Stimulated activated CD8-positive, alpha-beta memory T cell treated with anti-CD3 and anti-CD28 coated beads, Interleukin-4, amount 100 ng/mL, for 48 hours (primary cell): ENCODE measurements at places on chromosomes 13 and 19.

- no peak for DNase-seq
Measured at GRCh38 chr19:48719263-48720171, at the start of gene MAMSTR. Gene MAMSTR, minus strand, starts transcription at chr19:48719725. Its CDS starts 694 bp downstream, at chr19:48719031.

- DNase-seq: peak; percentile 77
Measured at GRCh38 chr13:40190641-40191100, 475.8 kb downstream of the FOXO1 start.

DNA sequence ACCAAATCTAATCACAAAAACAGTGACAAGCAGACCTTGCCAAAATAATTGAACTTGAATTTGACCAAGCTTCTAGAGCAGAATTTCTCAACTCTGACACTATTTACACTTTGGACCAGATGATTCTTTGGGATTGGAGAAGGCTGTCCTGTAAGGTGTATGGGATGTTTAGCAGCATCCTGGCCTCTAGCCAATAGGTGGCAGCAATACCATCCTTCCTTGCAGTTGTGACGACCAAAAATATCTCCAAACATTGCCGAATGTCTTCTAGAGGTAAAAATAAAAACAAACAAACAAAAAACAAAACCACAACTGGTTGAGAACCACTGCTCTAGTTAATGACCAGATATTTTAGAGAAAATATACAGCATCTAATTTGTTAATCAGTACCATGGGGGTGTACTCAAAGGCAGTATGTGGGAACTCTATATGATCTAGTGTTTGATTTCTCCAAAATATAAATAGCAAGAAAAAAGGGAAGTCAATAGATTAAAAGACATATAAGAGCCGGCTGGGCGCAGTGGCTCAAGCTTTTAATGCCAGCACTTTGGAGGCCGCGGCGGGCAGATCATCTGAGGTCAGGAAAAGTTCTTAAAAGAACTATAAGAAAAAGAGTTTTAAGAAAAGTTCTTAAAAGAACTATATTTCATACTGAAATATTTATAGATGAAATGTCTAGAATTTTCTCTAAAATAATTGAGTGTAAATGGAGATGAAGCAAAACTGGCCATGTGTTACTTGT lies 60.9 kb upstream of the ZNF527 start:
- no peak for DNase-seq

- no peak for DNase-seq
Measured at GRCh38 chr13:106499896-106500295, 35.6 kb downstream of the EFNB2 start.

GRCh38 chr13:109785141-109785891 lies 1.1 kb downstream of the IRS2 start:
- peak; percentile 63 for DNase-seq

GRCh38 chr13:51523082-51523518 lies 61.2 kb upstream of the WDFY2 start:
- peak; percentile 57 for DNase-seq

- no peak for DNase-seq
Measured at GRCh38 chr13:106471957-106472543, 63.4 kb downstream of the EFNB2 start.

- DNase-seq: no peak
Measured at GRCh38 chr19:41695745-41696144, 7.7 kb upstream of the CEACAM7 start.
